ENCODE measurements at places on chromosomes 3 and 15.

DNA sequence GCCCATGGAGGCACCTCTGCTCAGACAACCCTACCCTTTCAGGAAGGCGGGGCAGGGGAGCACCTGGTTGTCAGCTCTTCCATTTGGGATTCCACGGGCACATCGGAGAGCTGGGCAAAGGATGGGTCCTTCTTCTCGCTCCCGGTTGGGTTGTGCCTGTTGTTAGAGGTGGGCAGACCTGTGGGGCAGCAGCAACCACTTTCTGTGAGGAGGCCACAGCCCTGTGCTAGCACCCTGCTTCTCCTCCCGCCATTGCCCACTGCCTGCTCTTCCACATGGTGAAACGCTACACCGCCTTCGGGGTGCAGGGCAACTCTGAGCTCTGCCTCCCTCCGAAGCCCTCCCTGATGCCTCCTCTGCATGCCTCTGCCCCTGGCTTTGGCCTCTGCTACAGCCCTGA lies 7.0 kb upstream of the HHATL start:
- DNase-seq, result no peak

- DNase-seq, result no peak
Measured at GRCh38 chr3:101131767-101132166, 138.5 kb upstream of the ABI3BP start.

- DNase-seq, result no peak
Measured at GRCh38 chr3:87370007-87370406, 93.6 kb upstream of the POU1F1 start.

DNA sequence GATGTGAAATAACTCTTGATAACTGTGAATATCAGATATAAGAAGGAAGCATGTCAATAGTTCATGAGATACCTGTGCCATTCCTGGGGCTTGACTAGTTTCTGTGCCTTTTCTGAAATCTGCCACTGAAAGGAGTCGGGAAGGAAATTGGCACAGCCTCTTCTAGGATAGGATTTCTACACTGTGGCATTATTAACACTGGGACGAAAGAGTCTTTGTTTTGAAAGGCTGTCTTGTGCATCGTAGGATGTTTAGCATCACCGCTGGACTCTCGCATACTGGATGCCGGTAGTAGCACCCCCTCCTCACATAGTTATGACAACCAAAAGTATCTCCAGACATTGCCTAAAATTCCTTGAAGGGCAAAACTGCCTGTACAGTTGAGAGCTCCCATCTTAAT lies 77.9 kb upstream of the SAMMSON start:
- no peak for DNase-seq

DNA sequence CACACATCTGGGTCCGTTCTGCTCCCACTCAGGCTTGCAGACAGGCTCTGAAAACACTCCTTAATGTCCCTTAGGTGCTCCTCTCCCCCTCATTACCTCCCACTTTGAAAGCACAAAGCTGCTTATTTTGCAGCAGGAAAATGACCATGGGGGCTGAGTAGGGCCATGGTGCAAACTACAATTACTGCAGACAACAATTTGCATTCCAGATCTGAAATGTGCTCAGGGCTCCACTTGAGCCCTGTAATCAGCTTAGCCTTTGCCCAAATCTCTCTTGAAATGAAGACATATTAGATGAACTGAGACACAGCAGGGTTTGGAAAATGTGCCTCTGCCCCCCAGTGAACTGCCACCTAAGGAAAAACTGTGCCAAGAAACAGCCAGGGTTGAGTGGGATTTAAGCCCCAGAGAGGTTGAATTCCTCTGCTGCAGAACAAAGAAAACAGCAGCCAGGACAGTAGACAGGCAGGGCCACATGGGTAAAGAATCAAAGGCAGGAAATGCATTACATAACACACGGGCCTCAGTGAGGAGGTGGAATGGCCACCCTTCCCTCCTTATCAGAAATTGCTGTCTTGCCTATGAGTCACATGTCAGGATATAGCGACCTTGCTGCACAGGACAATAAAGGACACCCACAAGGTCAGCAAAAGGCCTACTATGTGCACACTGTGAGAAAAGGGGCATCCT lies 126.8 kb upstream of the ARHGEF3 start:
- no peak for DNase-seq

- DNase-seq, result no peak
Measured at GRCh38 chr3:147554332-147554731, 145.2 kb downstream of the ZIC1 start.

- DNase-seq, result no peak
Measured at GRCh38 chr3:159447841-159448240, 540.8 kb upstream of the IL12A start.

- DNase-seq, result no peak
Measured at GRCh38 chr3:16906682-16907081, 21.9 kb downstream of the PLCL2 start.

DNA sequence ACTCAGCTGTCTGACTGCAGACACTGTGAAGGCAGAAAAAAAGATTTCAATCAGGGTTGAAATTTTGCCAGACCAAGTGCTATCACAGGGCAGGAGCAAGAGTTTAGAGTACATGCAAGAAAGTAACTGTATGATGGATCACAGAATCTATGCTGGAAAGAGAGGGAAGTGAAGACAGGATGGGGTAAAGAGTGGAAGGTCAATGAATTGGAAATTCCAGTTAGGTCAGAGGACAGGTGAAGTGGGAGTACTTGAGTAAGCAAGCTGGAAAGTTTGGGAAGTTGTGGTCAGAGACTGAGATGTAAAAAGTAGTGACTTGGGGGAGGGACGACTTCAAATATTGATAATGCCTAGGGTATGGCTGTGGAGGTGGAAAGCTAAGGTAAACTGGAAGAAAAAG lies 7.2 kb downstream of the SPG11 start:
- DNase-seq, result no peak

DNA sequence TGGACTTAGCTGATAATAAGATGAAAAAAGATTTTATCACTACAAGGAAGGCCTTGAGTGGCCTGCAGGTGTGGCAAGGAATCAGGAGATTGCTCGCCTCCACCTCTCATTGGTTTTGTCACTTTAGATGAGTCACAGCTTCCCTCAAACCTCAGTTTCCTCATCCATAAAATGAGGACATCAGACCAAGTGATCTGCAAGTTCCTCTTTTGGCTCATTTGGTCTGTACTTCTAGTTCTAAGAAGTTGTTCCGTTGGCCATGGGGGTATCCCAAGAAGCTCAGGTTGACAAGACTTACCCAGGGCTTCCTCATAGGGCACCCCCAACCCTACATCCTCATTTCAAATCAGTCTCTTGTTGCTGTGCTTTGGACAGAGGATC lies 254.1 kb downstream of the UACA start:
- no peak for DNase-seq

DNA sequence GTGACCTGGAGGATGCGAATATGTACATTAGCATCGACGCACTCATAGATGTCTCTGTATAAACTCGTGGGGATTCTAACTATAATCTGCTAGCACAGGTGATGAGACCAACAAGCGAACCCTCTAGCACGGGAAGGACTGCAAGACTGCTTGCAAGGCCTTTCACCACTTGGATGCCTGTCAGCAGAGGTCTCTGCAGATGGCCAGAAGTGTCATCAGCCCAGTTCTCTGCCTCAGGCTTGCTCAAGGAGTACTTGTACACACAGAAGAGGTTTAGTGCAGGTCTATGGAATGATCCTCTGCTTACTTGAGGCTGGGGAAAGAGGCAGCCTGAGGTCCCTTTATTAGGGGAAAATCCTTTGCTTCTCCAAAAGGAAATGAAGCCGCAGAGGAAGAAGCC lies 48.1 kb downstream of the EDEM1 start:
- no peak for DNase-seq

DNA sequence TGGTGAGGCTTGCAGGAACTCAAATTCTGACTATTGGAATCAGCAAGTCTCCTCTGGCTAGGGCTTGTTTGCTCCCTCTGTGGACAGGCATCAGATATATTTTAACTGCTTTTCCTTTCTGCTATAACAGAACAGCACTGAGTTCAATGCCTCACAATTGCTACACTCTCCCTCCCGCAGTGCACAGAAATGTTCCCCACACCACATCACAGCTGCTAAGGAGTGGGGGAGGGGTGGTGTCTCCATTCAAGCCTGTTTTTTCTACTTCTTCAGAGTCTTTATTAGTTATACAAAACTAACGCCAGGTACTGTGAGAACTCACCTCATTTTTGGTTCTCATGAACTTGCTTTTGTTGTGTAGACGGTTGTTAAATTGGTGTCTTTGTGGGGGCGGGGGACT lies 68.5 kb downstream of the BCHE start:
- no peak for DNase-seq

- no peak for DNase-seq
Measured at GRCh38 chr3:188503647-188504046, 349.7 kb downstream of the LPP start.

GRCh38 chr3:19937459-19938294 lies 3.7 kb upstream of the EFHB start:
- no peak for DNase-seq

GRCh38 chr3:191509078-191509477 lies 48.1 kb downstream of the PYDC2 start:
- no peak for DNase-seq

DNA sequence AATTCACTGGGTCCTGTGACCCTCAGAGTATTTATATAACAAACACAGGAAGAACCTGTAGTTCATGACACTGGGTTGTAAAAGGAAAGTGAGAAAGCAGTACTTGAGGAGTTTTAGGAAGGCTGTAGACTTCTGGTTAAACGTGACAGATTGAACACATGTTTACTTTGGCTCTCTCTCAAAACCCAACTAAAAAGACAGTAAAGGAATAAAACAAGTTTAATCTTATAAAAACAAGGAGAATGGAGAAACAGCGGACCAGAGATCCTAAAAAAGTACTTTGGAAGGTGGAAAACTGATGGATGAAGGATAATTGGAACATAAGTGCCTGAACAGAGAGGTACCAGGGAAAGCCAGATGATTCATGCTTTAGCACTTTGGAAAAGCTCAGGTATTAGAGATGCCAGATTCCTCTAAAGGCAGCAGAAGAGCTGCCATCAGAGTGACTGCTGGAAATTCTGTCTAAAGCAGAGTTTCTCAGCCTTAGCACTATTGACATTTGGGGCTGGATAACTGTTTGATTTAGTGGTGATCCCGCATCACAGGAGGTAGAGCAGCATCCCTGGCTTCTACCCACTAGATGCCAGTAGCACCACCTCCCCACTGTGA lies 182.9 kb upstream of the RORA start:
- DNase-seq, result no peak

GRCh38 chr3:157104928-157105652 lies 54.9 kb downstream of the CCNL1 start:
- DNase-seq, result no peak

- no peak for DNase-seq
Measured at GRCh38 chr3:98561727-98562521, 30.1 kb downstream of the GPR15 start.

- no peak for DNase-seq
Measured at GRCh38 chr3:158953131-158953530, 151.3 kb downstream of the MFSD1 start.

- DNase-seq, result no peak
Measured at GRCh38 chr3:8278448-8278847, 223.2 kb upstream of the LMCD1 start.

DNA sequence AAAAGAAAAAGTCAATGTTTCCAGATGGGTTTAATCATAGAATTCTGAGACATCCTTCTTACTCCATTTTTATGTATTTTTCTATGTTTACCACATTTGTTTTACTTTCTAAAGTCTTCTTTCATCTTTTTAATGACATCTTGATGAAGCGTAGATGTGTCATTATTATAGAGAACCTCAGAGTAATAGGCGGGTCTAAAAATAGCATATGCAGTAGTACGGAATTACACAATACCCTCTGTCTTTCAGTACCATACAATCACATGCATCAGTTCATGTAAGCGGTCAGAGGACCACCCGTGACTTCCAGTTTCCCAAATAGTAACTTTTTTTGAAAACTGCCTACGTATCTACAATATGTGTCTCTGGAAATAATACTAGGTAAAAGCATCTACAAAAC lies 224.0 kb downstream of the PLOD2 start:
- no peak for DNase-seq

- no peak for DNase-seq
Measured at GRCh38 chr3:167872941-167873340, 137.4 kb downstream of the SERPINI1 start.

DNA sequence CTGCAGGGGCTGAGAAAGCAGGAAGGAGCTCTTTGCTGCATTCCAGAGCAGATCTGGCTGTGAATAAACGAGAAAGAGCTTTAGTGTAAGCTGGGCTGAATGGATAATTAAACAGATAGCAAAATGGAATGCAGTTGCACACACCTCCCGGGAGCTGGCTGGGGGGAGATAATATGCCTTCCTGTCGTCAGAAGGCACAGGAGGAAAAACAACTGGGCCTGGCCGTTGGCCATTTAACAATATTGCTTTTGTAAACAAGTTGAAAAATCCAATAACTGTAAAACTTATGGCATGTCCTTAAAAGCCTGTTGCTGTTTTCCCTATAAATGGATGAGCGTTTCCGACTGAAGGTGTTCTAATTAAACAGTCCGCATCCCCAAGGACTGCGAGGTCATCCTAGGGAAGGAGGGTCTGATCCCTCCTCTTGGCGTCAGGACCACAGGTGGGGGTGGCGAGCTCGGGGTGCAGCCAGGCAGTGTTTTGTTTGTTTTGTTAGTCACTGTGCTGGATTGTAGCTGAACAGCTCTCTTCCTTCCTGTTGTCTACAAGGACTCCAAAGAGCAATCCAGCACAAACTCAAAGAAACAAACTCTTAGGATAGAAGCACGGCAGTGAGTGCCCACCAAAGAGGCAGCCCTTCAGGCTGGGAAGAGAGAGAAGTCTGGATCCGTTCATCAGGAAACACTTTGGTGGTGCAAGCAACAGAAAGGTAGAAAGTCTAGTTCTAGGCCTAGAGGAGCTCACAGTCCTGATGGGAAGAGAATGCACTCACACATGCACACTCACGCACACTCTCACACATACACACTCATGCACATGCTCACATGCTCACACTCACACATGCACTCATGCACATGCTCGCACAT lies 133.4 kb upstream of the SMAD3 start:
- DNase-seq, result no peak

- DNase-seq, result no peak
Measured at GRCh38 chr3:128390867-128391266, 75.8 kb downstream of the DNAJB8 start.

- DNase-seq, result no peak
Measured at GRCh38 chr15:99408236-99409096, 157.2 kb downstream of the LRRC28 start.

- no peak for DNase-seq
Measured at GRCh38 chr3:173191611-173192010, 50.6 kb upstream of the SPATA16 start.

- DNase-seq, result no peak
Measured at GRCh38 chr15:69360642-69361041, 53.5 kb upstream of the KIF23 start.

DNA sequence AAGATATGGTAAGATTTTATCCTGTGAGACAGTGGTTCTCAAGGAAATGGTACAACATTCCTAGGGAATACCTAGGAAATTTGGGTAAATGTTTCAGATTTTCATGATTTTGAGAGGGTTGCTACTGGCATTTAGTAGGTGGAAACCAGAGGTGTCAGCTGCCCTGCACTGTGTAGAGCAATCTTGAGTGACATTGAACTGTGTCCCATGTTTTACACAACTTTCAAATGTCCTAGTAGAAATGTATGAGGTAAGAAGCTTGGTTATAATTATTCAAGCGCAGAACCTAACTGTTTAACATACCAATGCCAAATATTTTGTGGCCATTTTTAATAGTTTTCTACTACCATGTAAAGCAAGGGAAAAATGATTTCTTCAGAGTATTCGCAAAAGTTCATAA lies 120.4 kb downstream of the GADL1 start:
- no peak for DNase-seq

Measured in stimulated activated CD4-positive, alpha-beta T cell treated with anti-CD3 and anti-CD28 coated beads, Interleukin-1b, Interleukin-23, amount 100 ng/mL, for 1 hour (primary cell).